ENCODE measurements at places on chromosomes 1 and 21. TPM values are rescaled to one million over a fixed set of nuclear protein-coding genes. Genes with fewer than 3 reads are reported as not detected.

BTBD8 gene
- 2.9 TPM for total RNA-seq

S100A3 gene
- 0.38 TPM for total RNA-seq

SMAP2 gene
- total RNA-seq: 55.2 TPM

MATN1 gene
- 0.14 TPM for total RNA-seq

DHCR24 gene
- 14.2 TPM for total RNA-seq

GJB5 gene
- total RNA-seq: 1.7 TPM

KRTAP19-1 gene
- not detected for total RNA-seq

DCDC2B gene
- total RNA-seq: not detected

TMIGD3 gene
- total RNA-seq: 1.8 TPM

NEXN gene
- total RNA-seq: 0.52 TPM

NUDT17 gene
- total RNA-seq: 3.7 TPM

CRP gene
- 0.05 TPM for total RNA-seq

PEAR1 gene
- total RNA-seq: 0.61 TPM

TMEM81 gene
- total RNA-seq: 1.7 TPM

C1QB gene
- total RNA-seq: 118 TPM

TTC22 gene
- total RNA-seq: 3.0 TPM

PAQR7 gene
- 2.5 TPM for total RNA-seq

CTSS gene
- 104 TPM for total RNA-seq

TSPEAR gene
- total RNA-seq: 0.38 TPM

PGLYRP4 gene
- 1.3 TPM for total RNA-seq

SPRR3 gene
- total RNA-seq: 0.28 TPM

DEPDC1 gene
- total RNA-seq: 15.5 TPM

IQGAP3 gene
- 2.5 TPM for total RNA-seq

IVNS1ABP gene
- total RNA-seq: 69.7 TPM

SLAMF7 gene
- total RNA-seq: 6.4 TPM

HORMAD1 gene
- 0.57 TPM for total RNA-seq

FOXD2 gene
- 0.05 TPM for total RNA-seq

RSPH1 gene
- 0.38 TPM for total RNA-seq

CDK18 gene
- total RNA-seq: 1.8 TPM

KIRREL1 gene
- total RNA-seq: 5.9 TPM

PTGS2 gene
- 1.8 TPM for total RNA-seq

NFIA gene
- 7.9 TPM for total RNA-seq
